ENCODE measurements at places on chromosomes 3 and 15.

- no peak for DNase-seq
These were observed 585 bp downstream of the KIF23 start for GRCh38 chr15:69414701-69415167.

DNA sequence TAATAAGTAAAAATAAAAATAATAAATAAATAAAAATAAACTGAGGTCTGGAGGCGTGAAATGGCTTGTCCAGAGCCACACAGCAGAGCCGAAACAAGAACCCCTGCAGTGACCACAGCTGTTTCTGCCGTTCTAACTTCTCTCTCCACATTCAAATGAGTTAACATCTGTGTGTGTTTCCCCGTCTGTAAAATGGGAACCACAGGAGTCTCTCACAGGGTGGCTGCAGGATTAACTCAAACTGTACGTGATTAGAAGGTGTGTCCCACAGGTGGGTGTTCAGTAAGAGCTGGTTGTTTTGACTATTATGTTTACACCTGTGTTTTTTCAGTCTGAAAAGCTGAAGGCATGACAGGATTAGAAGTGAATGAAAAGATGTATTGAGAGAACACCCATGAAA lies 27.0 kb upstream of the MUC4 start:
- DNase-seq = no peak

- DNase-seq = no peak
These were observed 59.7 kb downstream of the GRIP2 start for GRCh38 chr3:14480207-14481017.

GRCh38 chr3:12866836-12867235 lies 25.5 kb upstream of the RPL32 start:
- no peak for DNase-seq

DNA sequence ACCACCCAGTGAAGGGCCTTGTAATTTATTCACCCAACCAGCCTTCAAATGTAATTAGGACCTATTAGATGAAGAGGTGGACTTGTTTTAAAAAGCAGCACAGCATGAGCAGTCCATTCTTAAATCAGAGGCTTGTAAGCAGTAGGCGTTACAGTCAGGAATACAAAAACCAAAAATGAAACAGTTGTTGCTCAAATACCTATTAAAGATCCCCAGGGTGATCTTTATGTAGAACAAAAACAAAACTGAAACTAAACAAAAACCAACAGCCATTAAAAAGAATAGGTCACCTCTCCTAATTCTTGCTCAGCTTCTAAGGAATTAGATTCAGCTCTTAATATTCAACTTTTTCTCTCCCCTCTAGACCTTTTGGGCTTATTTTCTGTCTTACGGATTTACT lies 104.9 kb upstream of the ST8SIA2 start:
- DNase-seq = no peak

- no peak for DNase-seq
These were observed 317.6 kb downstream of the MAGI1 start for GRCh38 chr3:65720989-65721737.

GRCh38 chr15:61946778-61947177 lies 113.5 kb downstream of the VPS13C start:
- no peak for DNase-seq

DNA sequence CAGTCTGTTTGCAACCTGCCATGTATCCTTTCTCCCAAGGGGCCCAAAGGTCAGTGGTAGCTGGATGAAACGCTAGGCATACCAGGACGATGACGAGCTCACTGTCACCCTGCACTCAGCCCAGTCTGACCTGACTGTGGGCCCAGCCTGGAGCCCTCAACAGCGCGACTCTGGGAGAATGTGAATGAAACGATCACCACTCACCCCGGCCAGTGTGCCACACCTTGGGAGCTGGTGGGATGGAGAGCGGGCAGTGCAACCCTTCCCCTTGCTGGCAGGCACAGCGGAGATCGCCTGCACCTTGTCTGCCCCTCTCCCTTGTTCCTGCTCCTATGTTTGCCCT lies 27.2 kb downstream of the SRPRB start:
- no peak for DNase-seq

Measured in activated T-helper 2 cell treated with anti-CD3 and anti-CD28 coated beads, Interferon-gamma antibody, Interleukin-2, Interleukin-4, amounts not matched to agents 10 μg/mL and 5 μg/mL and 100 μg/mL, durations not matched to agents 14 hours and 24 hours and 36 hours (primary cell).